Head of caudate nucleus (tissue), 42 donors: ENCODE measurements at places on chromosomes 6 and 20.

DNA sequence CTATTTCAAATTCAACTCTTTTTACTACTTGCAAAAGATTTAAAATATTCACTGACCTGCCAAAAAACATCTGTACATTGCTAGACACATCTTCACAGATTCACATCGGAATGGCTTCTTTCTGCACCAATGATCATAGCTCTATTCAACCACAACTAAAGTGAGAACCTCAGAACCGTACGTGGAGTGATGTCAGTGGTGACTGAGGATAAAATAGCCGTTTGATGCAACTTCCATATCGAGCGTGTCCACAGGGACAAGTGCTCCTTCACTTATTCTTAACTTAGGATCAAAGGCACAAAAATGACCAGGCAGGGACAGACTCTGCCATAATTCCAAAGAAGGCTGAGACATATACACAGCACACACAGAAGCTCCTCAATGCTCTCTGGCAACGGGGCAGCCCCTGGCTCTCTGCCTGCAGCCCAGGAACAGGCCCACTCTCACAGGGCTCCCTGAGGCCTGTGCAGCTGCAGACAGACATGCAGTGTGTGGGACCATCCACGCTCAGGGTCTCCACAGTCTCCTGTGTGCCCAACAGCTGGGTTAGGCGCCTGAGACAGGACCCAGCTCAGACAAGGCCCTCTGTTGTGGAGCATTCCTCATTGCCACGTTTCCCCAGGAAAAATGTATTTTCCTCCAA lies 22.8 kb downstream of the FYN start:
- peak; percentile 55 for DNase-seq

- DNase-seq = no peak
Measured at GRCh38 chr6:69084746-69085335, 449.8 kb downstream of the ADGRB3 start.

- no peak for DNase-seq
Measured at GRCh38 chr6:56087421-56087820, 160.0 kb downstream of the COL21A1 start.

DNA sequence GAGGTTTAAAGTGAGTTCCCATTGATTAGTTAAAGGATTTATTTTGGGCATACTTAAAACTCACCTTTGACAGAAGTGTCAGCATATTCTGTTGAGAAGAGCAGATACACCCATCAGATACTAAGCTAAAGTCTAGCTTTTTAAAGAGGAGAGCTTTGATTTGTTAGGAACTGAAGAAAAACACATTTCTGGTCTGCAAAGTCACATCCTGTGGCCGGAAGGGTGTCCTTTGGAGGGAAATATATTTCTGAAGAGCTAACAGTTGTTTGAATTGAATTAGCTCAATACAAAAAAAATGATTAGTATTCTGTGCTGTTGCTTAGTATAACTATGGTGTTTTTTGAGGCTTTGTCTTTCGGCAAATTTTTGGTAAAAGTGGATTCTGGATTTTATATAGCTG lies 302.7 kb downstream of the RFPL4B start:
- no peak for DNase-seq

DNA sequence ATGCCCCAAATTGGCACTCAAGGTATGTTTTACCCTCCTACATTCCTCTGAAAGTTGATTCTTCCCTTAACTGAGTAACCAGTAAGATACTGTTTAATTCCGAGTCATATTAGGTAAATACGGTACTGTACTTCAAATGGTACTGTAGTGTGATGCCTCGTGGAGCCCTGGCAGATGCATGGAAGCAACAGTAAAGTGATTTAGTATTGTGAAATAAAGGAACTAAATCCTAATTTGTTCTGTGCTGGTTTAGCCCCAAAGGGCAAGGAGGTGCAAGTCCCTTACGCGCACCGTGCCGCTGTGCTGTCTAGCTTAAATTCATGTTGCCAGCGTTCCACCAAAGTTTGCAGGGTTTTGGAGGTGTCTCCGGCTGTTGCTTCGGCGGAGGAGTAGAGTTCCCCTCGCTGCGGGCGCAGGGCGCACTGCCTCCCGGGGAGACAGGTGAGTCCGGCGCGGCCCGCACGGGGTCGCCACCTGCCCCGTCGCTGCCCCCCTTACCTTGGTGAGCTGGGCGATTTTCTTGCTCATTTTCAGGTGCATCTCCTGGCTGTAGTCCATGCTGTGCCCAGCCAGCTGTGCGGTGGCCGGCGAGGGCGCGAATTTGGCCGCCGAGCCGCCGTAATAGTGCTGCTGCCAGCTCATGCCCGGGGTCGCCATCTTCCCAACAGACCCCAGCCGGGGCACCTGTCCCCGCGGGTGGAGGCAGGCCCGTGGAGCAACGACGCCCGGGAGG lies 655 bp downstream of the FAM184A start:
- peak; percentile 29 for DNase-seq

DNA sequence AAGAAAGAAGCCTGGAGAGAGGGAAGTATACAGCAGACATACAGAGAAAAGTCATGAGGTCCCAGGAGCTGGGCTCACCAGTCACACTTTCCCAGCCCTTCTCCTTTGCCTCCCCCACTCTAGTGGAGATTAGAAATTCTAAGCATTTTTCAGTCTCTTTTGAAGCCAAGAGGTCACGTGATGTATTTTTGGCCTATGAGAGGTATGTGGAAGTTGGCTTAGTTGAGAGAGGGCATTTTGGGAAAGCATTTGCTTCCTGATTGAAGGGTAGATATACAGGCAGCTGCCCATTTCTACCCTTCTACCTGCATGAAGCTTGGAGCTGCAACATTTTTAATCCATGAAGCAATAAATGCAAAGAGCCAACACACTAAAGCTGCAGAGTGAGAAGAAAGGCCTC lies 106.0 kb upstream of the TNFAIP3 start:
- no peak for DNase-seq

DNA sequence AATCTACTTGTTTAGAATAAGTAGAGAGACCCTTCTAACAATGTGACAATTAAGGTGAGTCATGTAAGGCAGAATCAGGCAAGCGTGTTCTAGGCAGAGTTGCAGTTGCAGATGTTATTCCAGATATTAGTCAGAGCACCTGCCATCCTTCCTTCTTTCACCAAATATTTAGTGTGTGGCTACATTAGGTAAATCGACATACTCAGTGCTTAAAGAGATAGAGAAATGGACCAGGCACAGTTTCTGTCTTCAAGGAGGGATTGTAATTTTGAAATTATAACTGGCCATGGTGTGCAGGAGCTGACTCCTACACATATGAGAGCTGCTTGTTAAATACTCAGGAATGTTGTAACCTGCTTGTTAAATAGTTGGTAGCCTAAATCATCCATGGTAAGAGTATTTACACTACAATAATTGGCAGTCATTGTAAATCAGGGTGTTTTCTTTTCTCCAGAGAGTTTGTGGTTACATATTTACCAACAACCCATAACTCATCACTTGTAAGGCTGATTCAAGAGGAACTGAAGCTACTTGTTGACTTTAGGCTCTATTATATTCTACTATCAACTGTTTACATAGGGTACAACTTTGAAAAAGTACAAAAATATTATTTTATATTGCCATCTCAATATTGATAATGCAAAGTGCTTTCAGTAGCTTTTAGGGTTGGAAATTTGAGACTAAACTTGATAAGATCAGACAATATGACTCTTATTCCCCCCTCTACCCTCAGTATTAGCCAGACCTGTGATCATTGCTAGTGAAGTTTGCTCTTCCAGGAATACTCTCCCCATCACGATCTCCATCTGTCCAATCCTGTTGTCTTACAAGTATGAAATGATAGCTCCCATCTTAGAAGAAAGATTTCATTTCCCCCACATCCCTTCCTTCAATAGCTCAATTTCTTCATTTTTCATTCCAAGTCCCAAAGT lies 607.1 kb downstream of the COL12A1 start:
- DNase-seq = no peak

GRCh38 chr6:137782166-137783039 lies 84.7 kb upstream of the TNFAIP3 start:
- DNase-seq = no peak
